Stimulated activated CD4-positive, alpha-beta T cell treated with anti-CD3 and anti-CD28 coated beads, TNF-alpha, amount 100 ng/mL, for 24 hours (primary cell): ENCODE measurements at places on chromosomes 7 and 10.

GRCh38 chr10:78915190-78915518 lies 153.6 kb upstream of the ZMIZ1 start:
- no peak for DNase-seq

GRCh38 chr7:80263333-80263732 lies 128.7 kb downstream of the GNAI1 start:
- DNase-seq: no peak

GRCh38 chr7:54811041-54811845 lies 52.2 kb upstream of the SEC61G start:
- DNase-seq: no peak

GRCh38 chr10:116138897-116139296 lies 134.1 kb downstream of the GFRA1 start:
- DNase-seq: no peak
